HuH-7.5 (cell line): ENCODE measurements at places on chromosomes 6 and 20.
A peak's percentile ranks its signal among the peaks of the same experiment; 100 is the strongest.

DNA sequence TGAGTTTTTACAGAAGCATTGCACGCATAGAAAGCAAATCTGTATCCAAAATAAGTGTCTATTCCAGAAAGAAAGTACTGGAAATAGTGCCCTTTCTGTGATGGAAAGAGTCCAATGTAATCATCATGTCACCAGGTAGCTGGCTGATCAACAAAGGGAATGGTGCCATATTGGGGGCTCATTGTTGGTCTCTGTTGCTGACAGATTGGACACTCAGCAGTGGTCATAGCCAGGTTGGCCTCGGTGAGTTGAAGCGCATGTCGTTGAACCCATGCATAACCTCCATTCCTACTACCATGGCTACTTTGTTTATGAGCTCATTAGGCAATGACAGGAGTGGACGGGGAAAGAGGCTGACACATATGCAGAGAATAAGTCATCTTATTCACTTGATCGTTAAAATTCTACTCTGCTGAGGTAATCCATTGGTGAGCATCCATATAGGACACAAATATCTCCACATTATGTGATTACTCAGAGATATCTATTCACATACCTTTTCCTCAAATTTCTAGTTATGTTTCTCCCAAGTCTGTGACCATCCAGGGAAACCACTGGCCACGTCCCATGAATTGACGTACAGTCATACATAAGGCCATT lies 560.5 kb downstream of the HAO1 start:
- no peak for DNase-seq

DNA sequence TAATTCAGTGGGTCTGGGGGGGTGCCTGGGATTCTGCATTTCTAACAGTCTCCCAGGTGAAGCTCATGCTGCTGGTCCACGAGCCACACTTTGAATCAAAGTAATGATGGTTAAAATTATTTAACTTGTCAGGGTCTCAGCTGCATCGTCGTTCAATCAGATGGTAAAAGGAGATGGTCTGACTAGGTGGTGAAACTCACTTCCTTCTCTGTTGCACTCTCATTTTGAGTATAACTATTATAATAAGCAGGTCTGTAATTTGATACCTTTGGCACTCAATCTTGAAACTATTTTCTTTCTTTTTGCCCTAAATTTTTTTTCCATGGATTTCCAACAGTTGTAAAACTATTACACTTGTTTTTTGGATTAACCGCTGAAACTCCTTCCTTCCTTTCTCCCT lies 292.5 kb downstream of the FARS2 start:
- no peak for DNase-seq

DNA sequence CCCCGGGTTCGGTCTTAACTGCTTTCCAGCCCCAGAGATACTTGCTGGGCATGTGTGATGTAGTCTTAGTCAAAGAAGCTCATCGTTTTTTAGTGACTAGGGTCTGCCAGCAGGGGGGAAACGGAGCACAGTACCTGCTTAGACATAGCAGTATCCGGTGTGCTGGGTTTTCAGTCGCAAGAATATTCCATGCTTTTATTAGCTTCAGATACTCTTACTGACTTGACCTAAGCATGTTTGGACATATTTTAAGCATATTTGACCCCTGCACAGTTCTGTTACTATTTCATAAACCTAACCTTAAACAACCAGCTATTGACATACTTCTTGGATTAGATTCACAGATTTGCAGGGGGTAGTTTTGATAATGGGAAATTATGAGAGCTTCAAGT lies 3.0 kb downstream of the E2F3 start:
- peak; percentile 58 for DNase-seq

- DNase-seq = no peak
Measured at GRCh38 chr6:129153257-129153656, 270.3 kb downstream of the LAMA2 start.

- no peak for DNase-seq
Measured at GRCh38 chr20:43584448-43585136, 6.1 kb upstream of the IFT52 start.

- peak; percentile 46 for DNase-seq
Measured at GRCh38 chr6:2952557-2953095, 18.7 kb downstream of the SERPINB6 start.

- DNase-seq = no peak
Measured at GRCh38 chr20:50585214-50585613, 75.0 kb downstream of the PTPN1 start.

GRCh38 chr6:136440203-136440602 lies 110.0 kb downstream of the MAP7 start:
- DNase-seq = no peak

DNA sequence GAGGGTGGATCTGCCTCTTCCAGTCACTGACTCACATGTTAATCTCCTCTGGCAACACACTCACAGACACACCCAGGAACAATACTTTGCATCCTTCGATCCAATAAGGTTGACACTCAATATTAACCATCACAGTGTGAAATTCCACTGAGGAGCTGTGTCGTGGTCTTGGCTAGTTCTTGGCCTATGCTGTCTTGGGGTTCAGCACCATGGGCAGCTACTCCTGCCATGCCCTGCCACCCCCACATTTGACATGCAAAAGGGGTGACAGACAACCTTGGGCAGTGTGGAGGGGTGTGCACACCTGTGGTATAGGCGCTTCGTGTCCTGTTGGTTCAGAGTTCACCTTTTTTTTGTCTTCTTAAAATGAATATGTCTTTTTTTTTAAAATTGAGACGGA lies 25.8 kb downstream of the ANKRD6 start:
- no peak for DNase-seq

GRCh38 chr6:108693430-108694154 lies 132.9 kb downstream of the FOXO3 start:
- no peak for DNase-seq

GRCh38 chr6:84027340-84028181 lies 6.0 kb upstream of the MRAP2 start:
- no peak for DNase-seq

GRCh38 chr20:10605547-10606195 lies 68.1 kb downstream of the JAG1 start:
- no peak for DNase-seq

DNA sequence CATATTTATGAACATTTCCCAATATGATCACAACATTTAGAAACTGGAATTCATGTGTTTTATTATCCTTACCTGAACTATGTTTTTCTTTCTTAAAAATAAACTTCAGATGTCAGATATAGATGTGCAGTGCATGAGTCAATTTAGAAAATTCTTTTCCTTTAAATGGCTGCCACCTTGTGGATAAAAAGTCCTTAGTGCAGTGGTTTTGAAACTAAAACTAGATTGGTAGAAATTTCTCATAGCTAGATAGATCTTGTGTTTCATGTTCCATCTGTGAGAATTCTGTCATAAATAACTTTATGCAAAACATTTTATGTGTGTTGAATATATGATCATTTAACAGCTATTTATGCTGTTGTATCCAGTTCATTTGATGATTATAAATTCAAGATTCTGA lies 134.9 kb downstream of the KLHL32 start:
- no peak for DNase-seq

GRCh38 chr20:46022411-46023147 lies 6.4 kb upstream of the SLC12A5 start:
- DNase-seq = peak; percentile 79

- no peak for DNase-seq
Measured at GRCh38 chr6:100269189-100269588, 195.5 kb downstream of the SIM1 start.

GRCh38 chr6:88490908-88491264 lies 324.7 kb upstream of the CNR1 start:
- DNase-seq = no peak

DNA sequence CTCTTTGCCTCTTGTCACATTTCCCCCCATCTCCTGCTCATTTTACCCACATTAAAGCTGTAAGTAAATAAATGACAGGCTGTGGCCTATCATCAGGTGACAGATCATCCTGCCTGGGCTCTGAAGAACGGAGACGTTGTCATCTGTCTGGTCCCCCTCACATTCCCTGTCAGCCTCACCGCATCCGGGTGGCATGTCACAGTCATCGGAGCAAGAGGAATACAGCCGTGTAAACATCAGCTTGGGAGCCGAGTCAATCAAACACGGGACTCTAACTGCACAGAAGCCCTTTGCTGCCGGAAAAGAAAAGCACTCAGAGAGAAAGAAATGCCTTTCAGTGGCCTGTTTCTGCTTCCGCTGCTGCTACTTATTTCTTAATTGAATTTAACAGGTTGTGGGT lies 371.9 kb upstream of the ID4 start:
- no peak for DNase-seq

DNA sequence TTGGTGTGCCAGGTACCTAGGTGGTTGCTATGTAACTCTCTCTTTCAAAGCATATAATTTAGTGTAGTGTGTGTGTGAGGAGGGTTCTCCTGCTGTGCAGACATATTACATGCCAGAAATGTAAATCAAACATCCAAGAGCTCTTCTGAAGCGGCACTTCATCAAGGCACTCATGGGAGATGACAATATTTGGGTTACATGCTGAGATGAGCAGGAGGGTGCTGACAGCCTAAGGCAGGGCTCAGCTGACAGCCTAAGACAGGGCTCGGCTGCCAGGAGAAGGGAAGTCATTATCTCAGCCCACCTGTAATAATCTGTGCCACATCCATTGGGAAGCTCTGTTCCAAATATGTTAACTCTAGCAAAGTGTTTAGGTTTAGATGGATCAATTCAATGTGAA lies 39.1 kb downstream of the ADGRF5 start:
- DNase-seq = no peak

DNA sequence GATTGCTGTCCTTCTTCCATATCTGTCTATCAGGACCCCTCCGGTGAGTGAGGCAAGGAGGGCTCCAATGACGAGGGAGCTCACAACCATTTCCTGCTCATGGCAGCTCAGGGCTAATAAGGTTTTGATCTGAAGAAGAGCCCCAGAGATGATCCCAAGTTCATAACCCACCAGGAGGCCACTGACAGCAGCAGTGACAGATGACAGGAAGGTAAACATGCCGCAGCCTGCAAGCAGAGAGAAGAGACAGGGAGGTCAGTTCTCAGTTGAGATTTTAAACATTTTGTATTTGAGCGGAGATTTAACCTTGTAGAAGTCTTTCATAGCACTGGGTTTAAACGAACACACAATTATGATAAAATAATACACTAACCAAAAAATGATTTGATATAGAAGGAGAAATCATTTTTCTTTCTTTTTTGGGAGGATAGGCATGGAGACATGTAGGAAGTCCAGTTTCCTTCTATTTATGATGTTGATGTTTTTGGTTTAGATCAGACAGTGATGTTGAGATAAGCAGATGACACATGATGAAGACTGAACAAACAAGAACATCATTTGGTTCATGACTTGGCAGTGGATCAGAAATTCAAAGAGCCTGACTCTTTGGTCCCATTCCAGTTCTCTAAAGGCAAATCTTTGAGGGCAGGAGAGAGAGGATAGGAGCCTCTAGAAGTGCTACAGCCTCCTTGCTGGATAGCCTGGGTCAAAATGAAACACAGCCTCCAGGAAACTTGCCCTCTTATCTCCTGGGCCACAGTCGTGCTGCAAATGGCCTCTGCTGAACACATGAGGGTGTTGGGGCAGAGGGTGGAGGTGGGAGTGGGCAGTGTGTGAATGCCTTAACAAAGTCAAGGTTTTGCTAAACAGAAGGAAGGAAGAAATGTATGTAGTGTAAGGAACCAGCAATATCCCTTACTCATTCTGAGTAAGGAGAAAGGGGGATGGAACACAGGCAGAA lies 22.6 kb downstream of the SLC2A12 start:
- no peak for DNase-seq

GRCh38 chr6:26029857-26030653 lies 57.2 kb upstream of the HFE start:
- no peak for DNase-seq

DNA sequence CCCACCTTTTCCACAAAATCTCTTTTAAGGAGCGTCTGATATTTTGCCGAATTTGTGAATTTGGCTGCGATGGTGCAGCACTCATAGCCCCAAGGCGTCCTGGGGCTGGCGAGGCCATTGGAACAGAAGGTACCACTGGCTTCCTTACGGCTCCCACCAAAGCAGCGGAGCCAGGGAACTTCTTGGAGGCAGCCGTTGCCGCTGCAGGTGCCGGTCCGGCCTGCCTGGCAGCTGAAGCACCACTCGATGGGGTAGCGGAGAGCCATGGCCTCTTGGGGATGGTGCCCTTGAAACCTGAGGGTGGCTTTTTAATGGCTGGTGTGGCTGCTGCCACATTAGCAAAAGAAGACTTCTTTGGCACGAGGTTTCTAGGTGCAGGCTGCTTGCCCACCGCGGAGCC lies 29.8 kb downstream of the DIDO1 start:
- DNase-seq = no peak

DNA sequence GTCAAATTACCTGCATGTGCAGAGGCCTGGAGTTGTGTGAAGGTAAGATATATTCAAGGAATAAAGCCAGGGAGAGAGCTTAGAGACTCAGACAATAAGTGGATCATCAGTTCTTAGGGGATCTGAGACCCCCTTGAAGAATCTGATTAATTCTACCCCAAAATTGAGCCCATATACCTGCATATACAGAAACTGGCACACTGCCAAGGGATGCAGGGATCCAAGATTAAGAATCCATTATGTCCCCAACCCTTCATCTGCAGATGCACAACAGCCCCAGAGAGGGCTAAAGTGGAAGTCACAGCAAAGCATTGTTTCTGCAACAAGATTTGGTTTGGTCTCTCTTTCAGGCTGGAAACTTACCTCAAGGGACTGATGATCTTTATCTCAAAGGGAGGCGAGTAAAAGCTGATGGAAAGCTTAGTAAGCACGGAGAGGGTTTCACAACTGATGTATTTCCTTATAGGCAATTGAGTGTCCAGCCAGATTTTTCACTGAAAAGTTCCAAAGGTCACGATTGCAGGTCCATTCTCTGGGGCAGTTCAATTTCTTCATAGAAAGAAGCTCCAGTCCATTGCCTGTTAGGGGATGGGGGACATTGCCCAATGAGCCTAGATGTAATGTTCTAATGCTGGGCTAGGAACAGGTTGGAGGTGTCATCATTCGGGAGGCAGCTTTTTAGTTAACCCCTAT lies 20.9 kb upstream of the STK35 start:
- peak; percentile 30 for DNase-seq

GRCh38 chr20:48313324-48313723 lies 514.5 kb downstream of the PREX1 start:
- no peak for DNase-seq

GRCh38 chr20:38870733-38871559 lies 55.3 kb upstream of the FAM83D start:
- no peak for DNase-seq

- DNase-seq = no peak
Measured at GRCh38 chr20:36658300-36658699, 12.3 kb upstream of the SLA2 start.

DNA sequence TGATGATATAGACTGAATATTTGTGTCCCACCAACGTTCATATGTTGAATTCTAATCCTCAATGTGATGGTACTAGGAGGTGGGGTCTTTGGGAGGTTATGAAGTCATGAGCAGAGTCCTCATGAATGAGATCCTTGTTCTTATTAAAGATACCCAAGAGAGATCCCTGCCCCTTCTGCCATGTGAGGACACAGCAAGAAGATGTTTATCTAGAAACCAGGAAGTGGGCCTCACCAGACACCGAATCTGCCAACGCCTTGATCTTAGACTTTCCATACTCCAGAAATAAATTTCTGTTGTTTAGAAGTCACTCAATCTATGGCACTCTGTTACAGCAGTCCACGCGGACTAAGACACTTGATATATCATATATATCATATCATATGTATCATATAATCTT lies 67.7 kb upstream of the GCM1 start:
- no peak for DNase-seq
